ENCODE measurements at places on chromosomes 2 and 18. TPM values are rescaled to one million over a fixed set of nuclear protein-coding genes. Genes with fewer than 3 reads are reported as not detected.

GRCh38 chr2:63553049-63553448, 35.2 kb downstream of the WDPCP start:
- peaks cover 2% of the 10 kb centered on the region for H3K36me3 ChIP-seq
- H3K27ac ChIP-seq: no peak overlapping the region
- DNase-seq: no peak
- H3K4me1 ChIP-seq: no peaks in the 10 kb centered on the region
- H3K4me3 ChIP-seq: no peak overlapping the region

DNA sequence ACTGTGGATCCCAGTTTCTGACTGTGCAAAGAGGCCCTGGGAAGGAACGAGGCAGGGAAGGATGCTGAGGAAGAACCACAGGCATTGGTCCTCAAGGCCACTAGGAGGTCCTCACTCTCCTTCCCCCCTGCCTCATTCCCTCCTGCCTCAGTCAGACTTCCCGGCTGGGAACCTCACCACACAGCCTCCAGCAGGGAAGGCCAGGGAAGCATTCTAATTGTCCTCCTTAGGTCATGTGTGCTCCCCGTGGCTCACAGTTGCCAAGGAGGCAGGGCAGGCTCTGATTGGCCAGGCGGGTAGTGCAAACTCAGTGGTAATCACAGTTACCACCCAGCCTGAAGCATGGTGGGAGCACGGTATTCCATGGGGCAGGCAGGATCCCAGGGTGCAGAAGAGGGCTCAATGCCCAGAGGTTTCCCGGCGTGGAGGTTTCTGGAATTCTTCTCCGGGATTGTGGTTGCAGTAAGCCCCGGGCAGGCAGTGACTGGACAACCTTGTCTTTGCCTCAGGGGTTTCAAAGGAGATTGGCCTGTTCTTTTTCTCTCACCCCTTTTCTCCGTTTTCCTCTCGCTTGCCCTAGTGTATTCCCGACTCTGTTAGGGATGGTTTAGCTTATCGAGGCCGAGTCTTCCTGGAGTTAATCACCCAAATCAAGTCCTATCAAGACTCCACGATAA, 27.1 kb downstream of the FER1L5 start:
- no peak for DNase-seq
- H3K36me3 ChIP-seq: no peaks in the 10 kb centered on the region
- no peaks in the 10 kb centered on the region for H3K27me3 ChIP-seq
- H3K4me3 ChIP-seq: no peak overlapping the region

DNA sequence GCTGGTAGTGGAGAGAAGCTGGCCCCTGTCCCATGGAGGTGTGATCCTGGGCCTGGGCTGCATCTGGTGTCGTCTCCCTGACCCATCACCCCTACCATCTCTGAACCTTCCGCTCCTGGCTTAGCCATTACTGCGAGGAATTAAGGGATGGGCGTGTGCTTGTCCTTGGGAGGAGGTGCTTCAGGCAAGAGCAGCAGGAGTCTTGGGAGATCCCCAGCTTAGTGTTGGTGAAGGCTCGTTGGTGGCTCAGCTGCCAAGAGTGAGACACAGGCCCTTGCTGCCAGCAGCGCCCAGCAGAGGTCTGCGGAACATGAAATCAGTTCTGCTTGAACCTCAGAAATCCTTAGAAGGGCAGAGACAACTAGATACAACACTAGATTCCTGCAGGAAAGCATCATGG, 59.9 kb upstream of the TGFA start:
- no peak overlapping the region for H3K27ac ChIP-seq
- H3K27me3 ChIP-seq: no peaks in the 10 kb centered on the region
- H3K36me3 ChIP-seq: no peaks in the 10 kb centered on the region
- H3K4me3 ChIP-seq: no peak overlapping the region

PIK3C3 gene
- 33.5 TPM for total RNA-seq

- no peaks in the 10 kb centered on the region for H3K36me3 ChIP-seq
- DNase-seq: no peak
- H3K4me1 ChIP-seq: peaks cover 24% of the 10 kb centered on the region
- H3K27ac ChIP-seq: no peak overlapping the region
- no peak overlapping the region for H3K4me3 ChIP-seq
- H3K27me3 ChIP-seq: no peaks in the 10 kb centered on the region
Observed at GRCh38 chr2:97870396-97870843, 125.3 kb downstream of the TMEM131 start.

DNA sequence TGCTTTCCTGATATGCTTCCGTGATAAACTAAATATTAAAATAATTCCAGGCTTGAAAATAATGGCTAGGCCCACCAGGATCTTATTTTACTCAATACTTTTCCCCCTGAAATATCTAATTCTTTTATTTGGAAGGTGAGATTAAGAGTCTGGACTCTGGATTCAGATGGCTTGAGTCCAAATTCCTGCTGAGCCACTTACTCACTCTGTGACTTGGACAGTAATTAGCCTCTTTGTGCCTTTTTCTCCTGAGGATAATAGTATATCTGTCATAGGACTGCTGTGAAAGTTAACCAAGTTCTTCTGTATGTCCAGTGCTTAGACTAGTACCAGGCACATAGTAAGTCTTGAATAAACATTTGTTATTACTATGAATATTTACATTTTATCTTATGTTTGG, 127.3 kb upstream of the ERBB4 start:
- no peaks in the 10 kb centered on the region for H3K36me3 ChIP-seq
- DNase-seq: no peak
- no peaks in the 10 kb centered on the region for H3K4me1 ChIP-seq
- H3K4me3 ChIP-seq: no peak overlapping the region
- H3K27me3 ChIP-seq: no peaks in the 10 kb centered on the region
- no peak overlapping the region for H3K27ac ChIP-seq

DNA sequence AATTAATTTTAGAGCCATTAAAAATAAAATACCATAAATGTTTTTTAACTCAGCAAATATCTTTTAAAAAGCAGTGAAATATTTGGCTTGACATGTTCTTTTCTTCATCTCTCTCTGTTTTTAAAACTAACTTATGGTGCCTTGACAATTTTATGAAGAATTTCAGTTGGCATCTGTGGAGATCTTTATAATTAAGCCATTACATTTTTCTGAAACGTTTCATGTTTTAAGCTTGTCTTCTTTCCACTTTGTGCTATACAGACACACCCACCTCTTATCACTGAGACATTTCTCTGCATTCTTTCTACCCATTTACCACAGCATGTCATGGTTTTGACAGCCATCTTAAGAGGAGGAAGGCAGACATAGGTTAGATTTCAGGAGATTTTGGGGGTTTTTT, 915.1 kb upstream of the FSHR start:
- H3K27ac ChIP-seq: no peak overlapping the region
- H3K4me3 ChIP-seq: no peak overlapping the region
- H3K36me3 ChIP-seq: no peaks in the 10 kb centered on the region

YPEL5 gene
- total RNA-seq: 972 TPM

DNA sequence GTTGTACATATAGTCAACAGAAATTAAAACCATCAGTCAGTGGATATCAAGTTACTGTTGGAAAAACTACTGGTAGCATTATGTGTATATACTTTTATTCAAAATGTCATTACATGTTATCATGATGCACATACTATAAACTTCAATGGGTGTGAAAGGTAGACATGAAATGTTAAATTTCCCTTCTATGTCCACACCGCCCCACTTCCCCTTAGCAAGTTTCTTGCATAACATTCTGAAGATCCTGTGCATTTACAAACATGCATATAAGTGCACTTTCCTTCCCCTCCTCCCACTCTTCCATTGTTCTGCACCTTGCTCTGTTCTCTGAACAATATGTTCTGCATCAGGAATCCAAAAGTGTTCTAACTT, 16.6 kb upstream of the HK2 start:
- H3K27ac ChIP-seq: no peak overlapping the region
- no peaks in the 10 kb centered on the region for H3K27me3 ChIP-seq
- no peak for DNase-seq
- H3K36me3 ChIP-seq: no peaks in the 10 kb centered on the region
- peaks cover 2% of the 10 kb centered on the region for H3K4me1 ChIP-seq
- no peak overlapping the region for H3K4me3 ChIP-seq

ABI2 gene
- 19.3 TPM for total RNA-seq

CRYGA gene
- not detected for total RNA-seq

WDR75 gene
- total RNA-seq: 38.1 TPM

FOXI3 gene
- not detected for total RNA-seq

DNA sequence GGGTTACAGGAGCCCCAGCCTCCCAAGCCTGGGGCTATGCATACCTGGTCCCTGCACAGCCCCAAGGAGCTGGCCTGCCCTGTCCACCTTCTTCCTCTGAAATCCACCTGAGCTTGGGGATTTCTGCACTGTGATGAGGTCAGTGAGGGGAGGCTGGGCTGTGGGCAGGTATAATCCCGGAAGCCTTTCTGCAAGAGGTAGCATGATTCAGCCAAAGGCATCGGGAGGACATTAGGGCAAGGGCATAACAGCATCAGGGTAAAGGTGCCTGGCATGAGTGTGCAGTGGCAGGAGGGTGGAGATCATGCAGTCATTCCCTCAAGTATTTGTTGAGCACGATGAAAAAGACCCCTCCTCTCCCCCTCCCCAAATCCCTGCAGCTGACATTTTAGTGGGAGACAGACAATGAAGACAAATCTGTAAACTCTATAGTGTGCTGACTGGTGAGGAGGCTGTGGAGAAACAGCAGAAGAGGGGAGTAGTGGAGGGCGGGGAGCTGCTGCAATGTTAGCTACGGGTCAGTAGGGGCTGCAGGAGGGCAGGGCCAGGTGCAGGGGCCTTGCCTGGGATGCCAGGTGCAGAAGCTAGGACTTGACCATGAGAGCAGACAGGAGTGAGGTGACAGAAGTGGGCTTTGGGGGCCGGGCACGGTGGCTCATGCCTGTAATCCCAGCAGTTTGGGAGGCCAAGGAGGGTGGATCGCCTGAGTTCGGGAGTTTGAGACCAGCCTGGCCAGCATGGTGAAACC, 18.7 kb downstream of the ZFP36L2 start:
- H3K36me3 ChIP-seq: no peaks in the 10 kb centered on the region
- H3K27me3 ChIP-seq: no peaks in the 10 kb centered on the region
- H3K27ac ChIP-seq: no peak overlapping the region
- H3K4me1 ChIP-seq: peaks cover 43% of the 10 kb centered on the region
- no peak for DNase-seq

DNA sequence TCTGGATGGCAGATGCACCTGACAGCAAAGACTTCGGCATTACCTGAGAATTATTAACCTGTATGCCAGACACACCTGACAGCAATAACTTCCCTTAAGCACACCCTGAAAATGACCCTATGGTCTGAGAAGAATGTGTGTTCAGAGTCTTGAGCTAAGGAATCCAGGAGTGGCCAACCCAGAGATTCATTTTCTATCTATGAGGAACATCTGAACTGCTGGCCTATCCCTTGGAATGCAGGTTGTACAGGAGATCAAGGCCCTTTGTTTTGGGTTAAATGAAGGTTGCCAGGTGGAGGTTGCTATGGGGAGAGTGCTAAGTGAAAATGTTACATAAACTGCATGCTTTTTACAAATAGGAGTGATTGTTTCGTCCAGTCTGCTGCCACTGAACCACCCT, 200.9 kb upstream of the MEIS1 start:
- H3K27ac ChIP-seq: no peak overlapping the region
- H3K27me3 ChIP-seq: no peaks in the 10 kb centered on the region
- no peaks in the 10 kb centered on the region for H3K36me3 ChIP-seq
- DNase-seq: no peak
- no peaks in the 10 kb centered on the region for H3K4me1 ChIP-seq
- no peak overlapping the region for H3K4me3 ChIP-seq

Measured in CD4-positive, alpha-beta T cell (primary cell).